ENCODE measurements at places on chromosomes 1 and 21.

GRCh38 chr21:31900121-31900895 is 27.5 kb downstream of the HUNK start:
- no peak for DNase-seq

DNA sequence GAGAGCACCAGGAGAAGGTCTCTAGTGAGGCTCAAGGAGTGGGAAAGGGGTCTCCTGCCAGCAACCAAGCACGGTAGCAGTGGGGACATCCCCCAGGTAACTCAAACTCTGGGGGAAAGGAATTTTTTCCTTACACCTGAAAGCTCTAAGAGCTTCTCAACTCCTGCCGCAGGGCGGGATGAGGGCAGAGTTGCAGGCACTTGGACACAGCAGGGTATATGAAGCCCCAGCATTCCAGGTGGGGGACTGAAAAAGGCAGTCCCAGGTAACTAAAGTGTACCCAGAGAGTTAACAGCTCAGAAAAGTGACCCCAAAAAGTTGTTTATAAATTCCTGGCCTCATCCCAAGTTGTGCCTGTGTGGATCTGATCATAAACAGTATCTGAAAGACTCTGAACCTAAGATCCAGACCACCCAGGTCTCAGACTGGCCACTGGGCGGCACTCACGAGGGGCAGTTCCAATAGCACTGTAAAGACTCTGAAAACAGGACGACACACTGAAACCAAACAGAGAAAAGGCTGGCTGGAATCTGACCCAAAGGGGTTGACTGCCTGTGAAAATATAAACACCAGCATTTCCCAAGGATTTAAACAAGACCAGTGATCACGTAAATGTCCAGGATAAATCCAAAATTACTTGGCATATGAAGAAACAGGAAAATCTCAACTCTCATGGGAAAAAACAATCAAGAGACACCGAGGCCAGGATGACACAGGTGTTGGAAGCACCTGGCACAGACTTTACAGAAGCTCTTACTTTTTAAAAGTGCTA is 47.5 kb downstream of the HSF2BP start:
- peak; percentile 46 for DNase-seq

DNA sequence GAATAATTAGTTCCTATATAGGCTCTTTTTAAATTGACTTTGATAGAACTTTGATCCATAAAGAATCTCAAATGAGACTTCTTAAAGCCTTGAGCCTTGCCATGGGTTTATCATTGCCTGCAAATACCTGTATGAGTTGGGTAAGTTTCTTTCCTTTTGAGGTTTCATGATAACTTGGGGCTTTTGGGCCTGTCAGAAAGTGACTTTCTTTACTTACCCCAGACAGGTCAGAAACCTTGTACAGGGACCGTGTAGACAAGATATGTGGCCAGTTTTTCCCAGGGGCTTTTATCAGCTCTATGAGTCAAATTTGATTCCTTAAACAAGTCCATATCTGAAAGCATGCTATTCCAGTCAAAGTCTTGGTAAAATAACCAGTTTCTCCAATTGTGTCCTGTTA is 17.3 kb downstream of the KCTD3 start:
- no peak for DNase-seq

DNA sequence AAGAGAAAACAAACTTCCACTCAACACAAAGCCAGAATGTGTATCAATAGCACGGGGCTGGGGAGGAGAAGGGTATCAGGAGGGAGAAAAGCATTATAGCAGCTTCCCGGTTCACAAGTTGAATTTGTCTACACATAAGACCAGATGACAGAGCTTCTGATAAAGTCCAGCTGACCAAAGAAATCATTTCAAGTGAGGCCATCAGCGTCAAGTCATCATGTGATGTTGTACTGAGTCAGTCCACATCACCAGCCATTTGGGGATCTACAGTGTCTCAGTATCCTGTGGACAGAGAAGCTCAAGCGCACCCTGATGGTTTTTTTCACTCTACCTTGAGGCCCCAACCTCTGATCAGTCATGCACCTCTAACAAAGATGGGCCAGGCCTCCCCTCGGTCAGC is 33.0 kb downstream of the SETD4 start:
- DNase-seq: peak; percentile 20

- DNase-seq: peak; percentile 85
These were observed 46.8 kb upstream of the WASF2 start for GRCh38 chr1:27536767-27537166.

DNA sequence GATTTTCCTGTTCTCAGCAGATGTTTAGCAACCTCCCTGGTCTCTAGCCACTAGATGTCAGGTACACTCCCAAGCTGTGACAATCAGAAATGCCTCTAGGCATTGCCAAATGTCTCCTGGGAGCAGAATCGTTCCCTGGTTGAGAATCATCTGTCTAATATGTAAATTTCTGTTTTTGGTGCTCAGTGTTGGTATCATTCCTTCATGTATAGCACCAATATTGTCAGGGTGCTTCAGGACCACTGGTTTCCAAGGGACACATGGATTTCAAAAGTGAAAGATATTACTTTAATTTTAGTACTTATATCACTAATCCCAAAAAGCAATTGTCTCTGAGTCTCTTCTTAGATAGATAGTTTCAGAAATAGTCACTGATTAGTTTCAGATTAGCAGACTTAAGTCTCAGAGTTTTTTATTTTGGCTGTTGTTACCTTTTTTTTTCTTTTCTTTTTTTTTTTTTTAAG is 160.1 kb downstream of the PTPRC start:
- no peak for DNase-seq

DNA sequence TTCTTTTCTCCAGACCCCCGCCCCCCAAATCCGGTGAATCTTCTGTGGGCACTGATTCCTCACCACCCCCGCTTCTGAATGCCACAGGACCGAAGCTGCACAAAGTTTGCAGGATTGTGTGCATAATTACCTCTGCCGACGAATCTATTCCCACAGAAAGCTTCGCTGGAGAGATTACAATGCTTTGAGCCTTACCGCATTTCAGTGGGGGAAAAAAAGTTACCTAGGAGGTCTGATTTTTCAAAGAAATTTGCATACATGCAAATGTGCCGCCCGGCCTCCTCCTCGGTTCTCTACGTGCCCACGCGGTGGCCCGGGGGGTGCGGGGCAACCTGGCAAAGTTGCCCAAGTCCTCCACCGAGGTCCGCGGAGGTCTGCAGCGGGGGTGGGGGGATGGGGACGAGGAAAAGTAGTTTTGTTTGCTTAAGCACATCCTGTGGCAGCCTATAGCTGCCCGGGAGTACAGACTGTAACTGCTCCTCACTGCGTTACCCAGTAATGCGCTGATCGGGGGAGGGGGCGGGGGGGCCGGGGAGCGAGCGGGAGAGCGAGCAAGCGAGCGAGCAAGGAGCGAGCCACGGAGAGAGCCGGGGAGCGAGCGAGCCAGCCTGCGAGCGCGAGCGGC is 563 bp upstream of the NFIA start:
- peak; percentile 21 for DNase-seq

DNA sequence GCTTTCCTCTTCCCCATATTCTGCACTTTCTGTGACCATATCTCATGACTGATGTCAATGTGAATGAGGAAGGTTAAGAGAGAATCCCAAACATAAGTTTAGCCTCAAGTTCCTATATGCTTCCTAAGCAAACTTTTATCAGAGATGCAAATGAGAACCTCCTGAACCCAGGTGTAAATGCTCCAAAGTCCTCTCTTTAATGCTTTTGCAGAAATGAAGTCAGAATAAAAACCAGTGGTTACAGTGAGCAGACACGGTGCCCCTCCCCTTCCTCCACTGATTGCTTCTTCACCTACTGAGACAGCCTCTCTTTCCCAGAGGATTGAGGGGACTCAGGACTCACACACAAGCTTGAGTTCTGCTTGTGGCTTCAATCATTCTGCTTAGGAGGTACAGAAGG is 11.6 kb upstream of the PIGC start:
- no peak for DNase-seq

GRCh38 chr1:206005234-206005633 is 2.0 kb upstream of the RAB7B start:
- no peak for DNase-seq

- peak; percentile 13 for DNase-seq
These were observed 53.3 kb upstream of the ZC3H11B start for GRCh38 chr1:219666242-219666641.

GRCh38 chr1:160626509-160627342 is 20.1 kb downstream of the SLAMF1 start:
- no peak for DNase-seq

DNA sequence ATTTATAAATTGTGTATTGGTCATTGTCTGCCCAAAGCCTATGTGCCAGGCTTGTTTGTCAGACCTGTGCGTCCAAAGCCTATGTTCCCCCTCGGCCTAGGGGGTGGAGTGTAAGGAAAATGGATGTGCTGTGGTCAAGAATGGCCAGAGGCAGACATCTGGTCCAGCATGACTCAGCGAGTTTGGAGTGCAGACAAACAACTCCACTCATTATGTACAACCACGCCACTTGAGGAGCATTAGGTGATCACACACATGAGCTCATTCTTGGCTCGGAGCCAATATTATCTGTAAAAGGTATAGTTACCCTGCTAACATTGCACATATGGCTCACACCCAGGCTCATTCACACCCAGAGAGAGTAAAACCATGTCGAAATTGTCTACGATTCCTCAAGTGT is 1047.6 kb upstream of the ADGRL4 start:
- peak; percentile 54 for DNase-seq

DNA sequence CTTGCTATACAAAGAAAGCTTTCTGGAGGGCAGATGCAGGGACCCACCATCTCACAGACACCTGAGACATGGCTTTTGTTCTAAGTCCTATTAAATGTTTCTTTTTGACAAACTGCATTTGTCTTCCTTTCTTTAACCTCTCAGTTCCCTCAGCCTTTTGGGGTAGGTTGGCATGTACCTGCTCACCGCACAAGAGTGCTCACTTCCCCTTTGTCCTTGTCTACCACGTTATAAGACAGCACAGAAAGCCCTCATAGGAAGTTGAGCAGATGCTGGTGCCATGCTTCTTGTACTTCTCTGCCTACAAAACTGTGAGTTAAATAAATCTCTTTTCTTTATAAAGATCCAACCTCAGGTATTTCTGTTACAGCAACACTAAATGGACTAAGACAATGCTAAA is 31.9 kb upstream of the RGS21 start:
- DNase-seq: no peak

GRCh38 chr21:38741950-38742256 is 63.8 kb upstream of the ETS2 start:
- no peak for DNase-seq

- peak; percentile 95 for DNase-seq
These were observed 132.2 kb downstream of the GLUL start for GRCh38 chr1:182259229-182259872.

DNA sequence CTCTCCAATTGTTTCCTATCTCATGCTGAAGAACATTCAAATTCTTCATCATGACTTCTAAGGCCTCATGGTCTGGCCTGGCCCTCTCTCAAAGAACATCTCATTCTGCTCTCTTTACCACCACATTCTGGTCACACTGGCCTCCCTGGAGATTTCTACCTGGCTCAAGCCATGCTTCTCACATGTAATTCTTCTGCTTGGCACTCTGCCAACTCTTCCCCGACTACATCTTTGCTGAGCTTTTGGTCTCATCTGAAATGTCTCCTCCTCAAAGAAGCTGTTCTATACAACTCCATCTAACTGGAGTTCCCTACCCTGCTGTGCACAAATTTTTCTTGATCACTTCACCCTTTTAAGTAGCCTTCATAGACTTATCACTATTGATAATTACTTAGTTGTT is 1.4 kb upstream of the TBX19 start:
- DNase-seq: no peak

DNA sequence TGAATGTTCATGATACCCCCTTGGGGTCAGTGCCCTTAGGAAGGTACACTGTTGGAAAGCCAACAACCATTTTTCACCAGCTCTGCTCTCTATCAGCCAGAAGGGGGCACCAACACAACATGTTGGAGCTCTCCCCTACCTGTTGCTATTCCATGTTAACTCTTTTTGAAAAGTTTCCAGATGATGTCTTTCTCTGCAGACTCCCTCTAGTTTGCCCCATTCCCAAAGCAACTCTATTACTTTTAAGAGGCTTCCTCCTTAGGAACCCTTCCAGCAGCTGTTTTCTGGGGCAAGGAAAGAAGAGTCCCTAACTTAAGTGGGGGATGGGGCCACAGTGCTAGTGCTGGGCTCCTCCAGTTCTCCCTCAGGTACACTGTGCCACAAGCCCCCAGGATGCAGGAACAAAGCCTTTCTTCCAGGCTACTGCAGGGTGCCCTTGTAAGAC is 22.9 kb upstream of the NDC1 start:
- DNase-seq: peak; percentile 54

GRCh38 chr1:23453455-23454000 is 29.0 kb upstream of the TCEA3 start:
- no peak for DNase-seq

- DNase-seq: no peak
These were observed 222.6 kb upstream of the KCTD3 start for GRCh38 chr1:215344539-215344938.

Data from AG10803 (cell line).